Stimulated activated CD4-positive, alpha-beta T cell treated with anti-CD3 and anti-CD28 coated beads, TNF-alpha, amount 100 ng/mL, for 4 hours (primary cell): ENCODE measurements at places on chromosomes 2 and 18.

- no peak for DNase-seq
Observed at GRCh38 chr2:129732630-129733026, 246.8 kb upstream of the RAB6C start.

- no peak for DNase-seq
Observed at GRCh38 chr2:176760439-176760838, 452.2 kb upstream of the HNRNPA3 start.

DNA sequence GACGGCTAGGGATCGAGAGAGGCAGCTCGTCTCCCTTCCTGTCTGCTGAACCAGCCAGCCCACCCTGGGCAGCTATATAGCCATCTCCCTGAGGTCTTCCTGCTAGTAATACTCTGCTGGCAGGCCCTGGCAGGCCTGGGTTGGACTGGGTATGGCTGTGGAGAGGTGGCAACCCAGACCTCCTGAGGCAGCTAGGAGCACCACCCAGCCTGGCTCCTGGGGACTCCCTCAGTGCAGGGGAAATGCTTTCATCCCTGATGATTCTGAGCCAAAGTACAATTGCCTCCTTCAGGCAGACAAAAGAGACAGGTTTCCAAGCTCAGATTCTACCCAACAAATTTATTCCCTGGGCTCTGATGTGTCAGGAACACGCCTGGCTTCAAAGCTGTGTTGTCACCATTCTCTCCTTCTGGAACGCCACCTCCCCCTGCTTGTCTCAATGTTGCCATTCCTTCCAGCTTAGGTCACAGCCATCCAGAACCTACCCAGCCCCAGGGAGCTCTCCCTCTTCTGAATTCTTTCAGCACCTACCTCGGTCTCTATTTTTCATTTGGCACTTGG is 4.7 kb upstream of the DNAJB2 start:
- DNase-seq, result no peak

GRCh38 chr2:144377914-144378313 is 142.0 kb downstream of the ZEB2 start:
- no peak for DNase-seq

DNA sequence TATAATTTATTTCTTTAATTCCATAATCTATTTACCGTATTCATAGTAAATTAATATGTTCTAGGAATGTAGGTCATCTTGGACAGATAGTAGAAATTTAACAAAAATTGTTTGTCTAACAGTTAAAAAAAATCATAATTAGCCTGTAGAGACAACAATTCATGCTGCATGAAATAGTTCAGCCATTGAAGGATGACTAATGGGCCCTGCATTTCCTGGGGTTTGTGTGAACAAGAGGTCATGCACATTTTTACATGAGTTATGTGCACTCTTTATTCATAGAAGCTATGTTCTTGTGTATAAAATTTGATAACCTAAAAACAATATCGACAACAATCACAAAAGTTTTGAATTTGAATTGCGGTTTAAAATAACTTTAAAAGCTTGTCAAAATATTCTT is 1663.6 kb downstream of the SUCLG1 start:
- DNase-seq, result no peak

DNA sequence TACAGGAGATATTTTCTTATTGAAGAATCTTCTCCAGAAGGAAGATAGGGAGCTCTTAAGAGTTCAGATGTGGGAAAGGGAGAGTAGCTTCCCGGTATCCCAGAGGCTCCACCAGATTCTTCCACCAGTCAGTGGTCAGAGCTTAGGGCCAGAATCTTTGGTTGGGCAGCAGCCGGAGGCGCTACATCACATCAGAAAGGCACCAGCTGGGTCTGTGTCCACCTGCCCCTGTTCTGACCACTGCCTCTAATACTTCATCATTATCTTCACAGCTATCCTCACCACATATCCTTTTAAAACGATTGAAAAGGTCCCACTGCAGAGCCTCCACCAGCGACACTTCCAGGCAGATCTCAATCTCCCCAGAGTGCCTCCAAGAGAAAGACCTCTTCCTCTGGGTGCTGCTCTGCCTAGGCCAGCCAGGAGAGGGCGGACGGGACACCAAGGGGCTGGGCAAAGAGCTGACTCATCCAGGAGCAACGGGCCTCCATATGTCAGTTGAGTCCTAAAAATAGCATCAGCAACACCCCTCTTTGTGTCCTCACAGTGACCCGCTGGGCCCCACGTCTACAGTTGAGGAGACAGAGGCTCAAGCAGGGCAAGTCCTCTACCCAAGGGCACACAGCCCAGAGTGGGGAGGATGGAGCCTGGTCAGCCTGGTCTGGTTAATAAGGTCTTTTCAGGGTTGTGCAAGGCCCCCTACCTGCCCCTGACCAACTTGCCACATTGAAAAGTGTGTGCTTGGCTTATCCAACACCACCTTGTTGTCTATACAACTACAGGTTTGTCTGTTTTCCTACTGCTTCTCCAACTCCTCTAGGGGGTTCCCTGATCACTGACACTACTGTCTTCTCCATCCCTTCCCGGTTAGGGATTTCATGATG is 81.2 kb downstream of the ADD2 start:
- DNase-seq, result no peak

GRCh38 chr2:3483227-3483985 is 35.9 kb downstream of the ADI1 start:
- DNase-seq, result no peak

DNA sequence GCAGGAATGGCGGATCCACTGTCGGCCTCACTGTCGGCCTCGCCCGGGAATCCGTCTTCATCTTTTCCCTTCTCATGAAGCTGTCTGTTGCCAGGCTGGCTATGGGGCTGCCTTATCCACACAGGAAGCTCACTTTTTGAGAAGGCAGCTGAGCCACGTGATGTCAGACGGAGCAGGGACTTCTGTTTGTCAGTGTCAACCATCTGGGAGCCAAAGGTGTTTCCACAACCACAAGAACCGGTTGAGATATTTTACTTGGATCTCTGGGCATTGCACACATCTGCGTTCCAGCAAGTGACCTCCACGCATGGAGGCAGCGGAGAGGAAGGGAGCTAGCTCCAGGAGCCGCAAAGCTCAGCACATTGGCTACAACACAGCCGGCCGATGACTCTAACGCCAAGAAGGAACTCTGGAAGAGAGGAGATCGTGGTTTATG is 27.4 kb upstream of the TAF1B start:
- DNase-seq, result no peak

- DNase-seq, result no peak
Observed at GRCh38 chr2:8442833-8443486, 238.9 kb upstream of the ID2 start.

- DNase-seq, result no peak
Observed at GRCh38 chr2:209259767-209260166, 164.1 kb upstream of the MAP2 start.

- no peak for DNase-seq
Observed at GRCh38 chr2:199258291-199258690, 199.4 kb downstream of the SATB2 start.

GRCh38 chr18:27045342-27045741 is 139.8 kb downstream of the CHST9 start:
- no peak for DNase-seq
